Esophagus squamous epithelium (tissue), 5 donors: ENCODE measurements at places on chromosomes 5 and 9.

GRCh38 chr9:36337002-36337401, 63.1 kb downstream of the RNF38 start:
- no peak for DNase-seq

DNA sequence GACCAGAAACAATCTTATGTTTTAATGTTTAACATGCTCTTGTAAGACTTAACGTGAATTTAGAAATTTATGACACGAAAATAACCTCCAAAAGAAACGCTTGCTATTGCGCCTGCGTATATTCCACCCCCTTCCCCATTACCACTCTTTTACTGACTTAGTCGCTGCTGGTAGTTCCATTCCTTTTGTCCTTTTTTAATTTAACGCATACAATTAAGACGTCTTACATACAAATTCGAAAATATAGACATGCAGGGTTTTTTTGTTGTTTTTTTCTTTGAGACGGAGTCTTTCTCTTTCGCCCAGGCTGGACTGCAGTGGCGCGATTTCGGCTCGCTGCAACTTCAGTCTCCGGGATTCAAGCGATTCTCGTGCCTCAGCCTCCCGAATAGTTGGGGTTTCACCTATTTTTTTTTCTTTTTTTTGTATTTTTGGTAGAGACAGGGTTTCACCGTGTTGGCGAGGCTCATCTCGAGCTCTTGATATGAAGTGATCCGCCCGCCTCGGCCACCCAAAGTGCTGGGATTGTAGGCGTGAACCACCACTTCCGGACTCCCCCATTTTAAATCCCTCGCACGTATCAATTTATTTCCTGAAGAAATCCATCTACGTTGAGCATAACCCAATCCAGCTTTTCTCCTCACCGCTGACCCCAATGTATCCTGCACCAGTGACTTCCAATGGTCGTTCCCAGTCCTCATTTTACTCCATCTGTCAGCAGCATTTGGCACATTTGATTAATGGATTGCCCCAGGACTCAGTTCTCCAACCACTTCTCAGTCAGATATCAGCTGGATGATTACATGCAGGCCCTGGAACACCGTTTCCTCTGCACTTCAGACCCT, 684 bp upstream of the MED7 start:
- peak; percentile 25 for DNase-seq

DNA sequence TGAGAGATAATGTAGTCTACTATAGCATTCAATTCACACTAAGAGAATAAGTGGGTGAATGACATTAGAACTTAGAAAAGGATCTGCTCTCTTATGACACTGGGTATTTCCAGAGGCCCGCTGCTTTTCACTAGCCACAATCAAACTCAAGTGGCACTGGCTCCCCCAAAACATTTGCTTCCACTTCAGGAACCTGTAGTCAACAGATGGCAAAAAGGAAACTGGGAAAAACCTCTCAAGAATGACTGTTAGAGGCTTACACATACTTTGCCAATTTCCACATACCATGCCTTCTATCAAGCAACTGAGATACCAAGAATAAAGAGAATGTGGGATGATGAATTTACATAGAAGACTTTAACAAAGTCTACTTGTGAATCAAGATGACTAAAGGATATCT, 11.2 kb downstream of the POC5 start:
- DNase-seq = no peak

DNA sequence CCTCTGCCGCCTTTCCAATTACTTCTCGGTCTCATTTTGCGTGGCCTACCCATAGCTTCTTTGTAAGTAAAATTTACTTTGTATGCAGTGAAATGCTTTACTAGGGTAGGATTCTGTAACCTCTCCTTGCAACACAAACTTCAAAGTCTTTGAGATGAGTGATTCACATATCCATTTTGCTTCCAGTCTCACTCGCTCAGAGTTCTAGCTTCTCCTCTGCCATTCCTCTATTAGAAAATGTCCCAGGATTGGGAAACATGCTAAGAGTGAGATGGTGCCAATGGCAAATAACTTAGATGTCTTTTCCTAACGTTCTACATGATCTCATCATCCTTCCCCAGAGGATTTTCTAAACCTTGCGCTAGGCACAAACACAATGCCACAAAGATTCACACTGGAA, 270.5 kb upstream of the SLC30A5 start:
- no peak for DNase-seq

- DNase-seq = no peak
These were observed 68.7 kb downstream of the SEMA4D start for GRCh38 chr9:89428901-89429890.

DNA sequence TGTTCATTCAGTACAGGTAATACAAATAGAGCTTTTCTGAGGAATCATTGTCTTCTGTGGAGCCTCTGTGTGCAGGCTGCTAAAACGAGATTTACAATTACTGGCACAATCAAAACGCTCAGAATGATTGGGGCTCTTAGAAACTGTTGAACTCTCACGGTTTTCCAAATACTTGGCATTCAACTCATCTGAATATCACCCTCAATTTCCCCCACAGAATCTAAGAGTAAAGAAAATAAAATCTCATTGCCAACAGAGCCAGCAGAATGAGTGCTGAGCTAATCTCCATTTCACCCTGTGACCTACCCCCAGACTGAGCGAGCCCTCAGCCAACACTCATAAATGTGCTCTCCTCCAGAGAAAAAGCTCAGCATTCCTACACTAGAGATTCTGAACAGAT, 35.3 kb upstream of the TMED7 start:
- DNase-seq = no peak

GRCh38 chr9:89868100-89868499, 263.3 kb downstream of the GADD45G start:
- no peak for DNase-seq

DNA sequence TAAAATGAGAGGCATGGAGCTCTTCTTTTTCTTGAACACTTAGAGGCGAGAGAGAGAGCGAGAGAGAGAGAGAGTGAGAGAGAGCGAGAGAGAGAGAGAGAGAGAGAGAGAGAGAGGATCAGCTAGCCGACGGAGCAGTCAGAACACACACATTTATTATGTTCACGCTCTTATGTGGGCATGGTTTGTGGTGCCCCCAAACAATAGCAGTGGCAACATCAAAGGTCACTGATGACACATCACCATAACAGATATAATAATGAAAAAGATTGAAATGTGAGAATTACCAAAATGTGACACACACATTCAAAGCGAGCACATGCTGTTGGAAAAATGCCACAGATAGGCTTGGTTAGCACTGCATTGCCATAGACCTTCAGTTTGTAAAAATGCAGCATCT, 116.1 kb downstream of the KDM4C start:
- no peak for DNase-seq

GRCh38 chr9:68931821-68932220, 82.1 kb downstream of the PRKACG start:
- no peak for DNase-seq

- DNase-seq = no peak
These were observed 871 bp downstream of the TRIO start for GRCh38 chr5:14143841-14144585.

DNA sequence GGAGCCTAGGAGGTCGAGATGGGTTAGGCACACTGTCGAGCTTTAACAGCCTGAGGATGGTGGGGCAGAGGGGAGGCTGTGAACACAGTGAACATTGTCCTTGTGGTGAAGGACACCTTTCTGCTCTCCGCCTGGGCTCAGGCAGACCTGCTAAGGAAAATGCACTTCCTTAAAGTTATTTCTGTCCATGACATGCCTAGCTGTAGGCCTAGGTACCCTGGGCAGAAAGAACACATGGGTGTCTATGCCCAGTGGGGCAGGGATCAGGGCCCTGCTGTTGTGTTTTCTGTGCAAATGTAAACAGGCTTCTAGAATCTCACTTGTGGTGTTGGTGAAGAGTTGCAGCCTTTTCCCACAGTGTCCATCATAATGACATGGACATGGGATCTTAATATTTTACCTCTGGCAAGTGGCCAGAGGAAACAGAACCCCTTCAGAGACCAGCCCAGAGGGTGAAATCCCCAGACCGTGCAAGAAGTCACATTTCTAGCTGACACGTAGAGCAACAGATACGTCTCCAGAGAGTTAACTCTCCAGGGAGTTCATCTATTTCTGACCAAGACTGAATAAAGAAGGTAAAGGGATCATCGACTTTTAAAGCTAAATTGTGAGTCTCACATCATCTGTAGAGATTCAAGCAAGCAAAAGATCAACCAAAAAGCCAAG, 79.2 kb downstream of the C9orf152 start:
- no peak for DNase-seq

GRCh38 chr9:4970970-4971641, 14.0 kb upstream of the JAK2 start:
- DNase-seq = no peak
